ENCODE measurements at places on chromosomes 3 and 15. TPM values are rescaled to one million over a fixed set of nuclear protein-coding genes. Genes with fewer than 3 reads are reported as not detected.

DNA sequence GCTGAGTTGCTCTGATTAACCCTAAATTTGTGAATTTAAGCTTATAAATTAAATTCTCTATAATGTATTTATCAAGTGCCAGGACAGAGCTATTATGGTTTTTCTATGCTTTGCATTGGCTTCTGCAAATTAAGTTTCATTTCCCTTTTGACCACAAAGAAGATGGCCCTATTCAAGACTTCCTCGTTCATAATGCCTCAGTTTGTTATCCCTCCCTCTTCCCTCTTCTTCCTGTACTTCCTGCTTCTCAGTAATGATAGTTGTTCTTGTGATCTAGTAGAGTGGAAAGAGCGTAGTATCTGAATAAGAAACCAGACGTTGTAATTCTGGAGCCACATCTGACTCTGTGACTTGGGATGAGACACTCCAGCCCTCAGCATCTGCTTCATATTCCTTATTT is 118.7 kb downstream of the CACNA1D start:
- H3K27me3 ChIP-seq, result peaks cover 8% of the 10 kb centered on the region
- H3K27ac ChIP-seq, result no peak overlapping the region
- no peak overlapping the region for H3K4me3 ChIP-seq
- H3K4me1 ChIP-seq, result no peaks in the 10 kb centered on the region
- no peaks in the 10 kb centered on the region for H3K36me3 ChIP-seq

GRCh38 chr3:48301020-48301799 is 32.3 kb downstream of the SPINK8 start:
- peaks cover 42% of the 10 kb centered on the region for H3K36me3 ChIP-seq
- peak; percentile 95 for DNase-seq
- peaks cover 39% of the 10 kb centered on the region for H3K4me1 ChIP-seq
- peak within 1 kb of the TSS; percentile 89 for H3K4me3 ChIP-seq
- no peaks in the 10 kb centered on the region for H3K27me3 ChIP-seq

DNA sequence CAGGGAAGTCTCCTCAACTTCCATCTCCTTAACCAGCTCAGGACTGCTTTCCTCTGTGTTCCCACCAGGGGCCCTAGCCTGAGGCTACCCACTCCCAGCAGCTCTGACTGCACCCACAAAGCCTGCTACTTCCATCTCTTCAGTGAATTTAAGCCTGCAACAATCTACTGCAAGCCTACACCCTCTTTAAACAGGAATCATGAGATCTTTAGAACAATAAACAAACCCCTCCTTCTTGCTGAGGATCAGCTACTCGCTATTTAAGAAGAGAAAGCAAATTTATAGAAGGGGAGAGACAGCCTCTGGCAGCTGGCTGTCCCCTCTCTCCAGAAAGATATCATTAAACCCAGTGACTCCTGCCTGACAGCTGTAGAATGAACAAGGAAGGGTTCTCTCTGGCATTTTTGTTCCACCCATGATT is 51.9 kb downstream of the ARHGAP31 start:
- no peaks in the 10 kb centered on the region for H3K36me3 ChIP-seq
- no peaks in the 10 kb centered on the region for H3K27me3 ChIP-seq
- DNase-seq, result no peak
- H3K4me3 ChIP-seq, result no peak overlapping the region

CTXN2 gene
- total RNA-seq, result not detected

DNA sequence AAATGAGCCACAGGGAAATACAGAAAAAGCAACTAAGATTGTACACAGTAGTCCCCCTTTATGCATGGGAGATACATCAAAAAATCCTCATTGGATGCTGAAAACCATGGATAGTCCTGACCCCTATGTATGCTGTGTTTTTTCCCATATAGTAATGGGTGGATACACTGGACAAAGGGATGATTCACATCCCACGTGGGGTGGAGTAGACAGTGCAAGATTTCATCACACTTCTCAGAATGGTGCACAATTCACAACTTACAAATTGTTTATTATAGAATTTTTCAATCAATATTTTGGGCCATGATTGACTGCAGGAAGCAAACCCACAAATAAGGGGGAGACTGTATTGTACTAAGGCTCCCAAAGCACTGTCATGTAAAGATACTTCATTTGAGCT is 224.4 kb upstream of the STRIT1 start:
- H3K27ac ChIP-seq, result no peak overlapping the region
- no peaks in the 10 kb centered on the region for H3K27me3 ChIP-seq
- H3K4me1 ChIP-seq, result no peaks in the 10 kb centered on the region
- H3K4me3 ChIP-seq, result no peak overlapping the region
- DNase-seq, result no peak

DNA sequence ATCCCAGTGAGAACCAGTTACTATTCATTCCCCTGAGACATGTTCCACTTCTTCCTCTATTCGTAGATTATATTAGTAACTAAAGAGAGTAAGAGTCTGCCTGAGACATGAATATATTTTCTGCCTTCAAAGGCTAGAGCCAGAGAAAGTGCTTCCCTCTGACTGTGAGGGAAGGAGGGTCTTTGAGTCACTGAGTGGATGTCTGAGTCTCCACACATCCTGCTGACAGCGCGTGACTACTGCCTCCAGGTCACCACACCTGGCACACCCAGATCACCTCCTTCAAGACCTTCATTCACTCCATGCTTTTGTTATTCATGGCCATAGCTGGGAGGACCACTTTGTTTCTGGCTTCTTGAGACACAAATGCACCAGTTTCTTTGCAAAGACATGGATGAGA is 135.6 kb downstream of the SOX2 start:
- H3K4me3 ChIP-seq, result no peak overlapping the region
- H3K27ac ChIP-seq, result no peak overlapping the region
- H3K4me1 ChIP-seq, result no peaks in the 10 kb centered on the region

GRCh38 chr3:152519376-152519775 is 250.6 kb downstream of the MBNL1 start:
- H3K4me3 ChIP-seq, result no peak overlapping the region
- no peaks in the 10 kb centered on the region for H3K27me3 ChIP-seq
- no peak overlapping the region for H3K27ac ChIP-seq
- no peaks in the 10 kb centered on the region for H3K36me3 ChIP-seq

GRCh38 chr3:70829092-70829491 is 516.7 kb upstream of the MDFIC2 start:
- no peak for DNase-seq
- no peaks in the 10 kb centered on the region for H3K36me3 ChIP-seq
- H3K4me3 ChIP-seq, result no peak overlapping the region
- no peak overlapping the region for H3K27ac ChIP-seq
- no peaks in the 10 kb centered on the region for H3K4me1 ChIP-seq

- no peaks in the 10 kb centered on the region for H3K36me3 ChIP-seq
- no peak overlapping the region for H3K4me3 ChIP-seq
- H3K27me3 ChIP-seq, result peaks cover 14% of the 10 kb centered on the region
- no peaks in the 10 kb centered on the region for H3K4me1 ChIP-seq
These were observed 92.0 kb upstream of the SAMMSON start for GRCh38 chr3:69907554-69907953.

GRCh38 chr3:127135241-127136023 is 57.5 kb upstream of the PRR23E start:
- peaks cover 3% of the 10 kb centered on the region for H3K4me1 ChIP-seq
- no peak overlapping the region for H3K27ac ChIP-seq
- DNase-seq, result peak; percentile 29
- no peaks in the 10 kb centered on the region for H3K36me3 ChIP-seq

DNA sequence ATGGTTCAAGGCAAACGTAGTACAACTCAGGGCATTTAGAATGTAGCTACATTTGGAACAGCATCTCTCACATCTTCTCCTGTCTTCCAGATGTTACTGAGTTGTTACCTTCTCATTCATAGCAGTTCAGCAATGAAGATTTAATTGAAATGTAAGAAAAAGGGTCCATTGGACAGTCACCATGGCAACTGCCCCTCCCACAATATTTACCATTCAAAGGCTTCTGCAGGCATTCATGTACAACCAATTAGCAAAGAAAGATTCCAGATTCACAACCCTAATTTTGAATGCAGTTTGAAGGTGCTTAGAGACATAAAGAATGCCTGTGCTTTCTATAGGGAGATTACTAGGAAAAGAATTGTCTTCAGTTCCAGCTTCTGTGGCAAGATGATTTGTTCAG is 22.2 kb downstream of the SCN11A start:
- peaks cover 4% of the 10 kb centered on the region for H3K4me1 ChIP-seq
- DNase-seq, result no peak
- no peak overlapping the region for H3K4me3 ChIP-seq
- H3K36me3 ChIP-seq, result no peaks in the 10 kb centered on the region

- H3K27ac ChIP-seq, result no peak overlapping the region
- no peaks in the 10 kb centered on the region for H3K4me1 ChIP-seq
- DNase-seq, result no peak
- H3K27me3 ChIP-seq, result peaks cover 49% of the 10 kb centered on the region
- H3K4me3 ChIP-seq, result no peak overlapping the region
These were observed 130.6 kb upstream of the FHIT start for GRCh38 chr3:61381745-61382392.

MUC13 gene
- not detected for total RNA-seq

ZDHHC3 gene
- total RNA-seq, result 39.1 TPM

DNA sequence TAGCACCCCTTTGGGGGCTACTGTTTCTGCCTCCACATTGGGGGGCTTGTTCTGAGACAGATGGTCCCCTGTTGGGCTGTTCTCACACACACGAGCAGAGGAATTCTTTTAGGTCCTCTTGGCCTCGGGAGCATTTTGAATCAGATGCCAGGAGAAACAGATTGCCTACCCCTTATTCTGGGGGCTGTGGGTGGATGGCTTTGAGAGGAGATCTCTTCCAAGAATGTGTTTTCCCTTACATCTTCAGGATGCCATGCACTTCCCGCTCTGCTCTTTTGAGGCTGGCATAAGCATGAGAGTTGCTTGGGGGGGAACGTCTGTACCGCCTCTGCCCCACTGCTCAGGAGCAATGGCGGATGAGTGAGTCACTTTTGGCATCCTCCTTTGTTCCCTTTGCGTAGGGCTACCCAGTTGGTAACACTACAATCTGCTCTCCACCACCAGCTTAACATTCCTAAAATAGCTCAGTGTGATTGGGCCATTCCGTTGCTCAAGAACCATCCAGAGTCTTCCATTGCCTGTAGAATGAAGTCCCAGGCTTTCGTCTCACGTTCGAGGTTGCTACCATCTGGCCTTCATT is 154.4 kb downstream of the RPLP1 start:
- H3K4me1 ChIP-seq, result peaks cover 9% of the 10 kb centered on the region
- H3K27ac ChIP-seq, result no peak overlapping the region
- H3K36me3 ChIP-seq, result no peaks in the 10 kb centered on the region

SLC2A2 gene
- total RNA-seq, result not detected

GRCh38 chr3:145864336-145864735 is 296.6 kb downstream of the PLOD2 start:
- H3K27ac ChIP-seq, result no peak overlapping the region
- H3K36me3 ChIP-seq, result no peaks in the 10 kb centered on the region
- DNase-seq, result no peak
- H3K4me3 ChIP-seq, result no peak overlapping the region

DNA sequence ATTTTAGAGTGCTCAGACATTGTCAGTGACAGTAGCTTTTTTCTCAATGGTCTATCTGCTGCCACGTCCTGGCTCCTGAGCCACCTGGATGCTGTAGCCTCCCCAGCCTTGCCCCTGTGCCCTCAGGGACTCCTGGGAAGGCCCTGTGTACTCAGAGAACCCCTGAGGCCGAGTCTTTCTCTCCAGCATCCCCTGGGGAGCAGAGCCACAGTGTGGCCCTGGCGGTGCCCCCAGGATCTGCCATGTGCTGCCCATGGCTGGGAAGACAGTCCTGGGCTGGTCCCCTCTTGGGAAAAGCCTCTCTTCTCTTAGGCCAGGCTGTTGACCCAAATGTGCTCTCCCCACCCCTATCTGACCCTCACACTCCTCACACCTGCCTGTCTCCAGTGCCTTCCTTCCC is 5.0 kb downstream of the MYD88 start:
- no peaks in the 10 kb centered on the region for H3K27me3 ChIP-seq
- H3K36me3 ChIP-seq, result peaks cover 25% of the 10 kb centered on the region
- no peak overlapping the region for H3K27ac ChIP-seq
- H3K4me1 ChIP-seq, result peaks cover 35% of the 10 kb centered on the region

GRCh38 chr3:157752956-157753786 is 250.0 kb upstream of the VEPH1 start:
- no peak overlapping the region for H3K4me3 ChIP-seq
- H3K27me3 ChIP-seq, result no peaks in the 10 kb centered on the region
- H3K4me1 ChIP-seq, result no peaks in the 10 kb centered on the region
- H3K27ac ChIP-seq, result no peak overlapping the region
- no peaks in the 10 kb centered on the region for H3K36me3 ChIP-seq

GRCh38 chr15:89118481-89118989 is 30.3 kb downstream of the ABHD2 start:
- H3K27me3 ChIP-seq, result no peaks in the 10 kb centered on the region
- H3K4me1 ChIP-seq, result peaks cover 3% of the 10 kb centered on the region
- DNase-seq, result no peak
- H3K36me3 ChIP-seq, result peaks cover 21% of the 10 kb centered on the region

GRCh38 chr3:72675243-72675642 is 173.0 kb downstream of the SHQ1 start:
- no peak overlapping the region for H3K4me3 ChIP-seq
- no peak for DNase-seq
- H3K27me3 ChIP-seq, result no peaks in the 10 kb centered on the region
- H3K4me1 ChIP-seq, result no peaks in the 10 kb centered on the region
- no peak overlapping the region for H3K27ac ChIP-seq

BCHE gene
- not detected for total RNA-seq

ZKSCAN7 gene
- 4.4 TPM for total RNA-seq

- no peak overlapping the region for H3K4me3 ChIP-seq
- H3K27ac ChIP-seq, result no peak overlapping the region
- no peak for DNase-seq
These were observed 34.4 kb upstream of the TBC1D21 start for GRCh38 chr15:73838831-73839426.

DNA sequence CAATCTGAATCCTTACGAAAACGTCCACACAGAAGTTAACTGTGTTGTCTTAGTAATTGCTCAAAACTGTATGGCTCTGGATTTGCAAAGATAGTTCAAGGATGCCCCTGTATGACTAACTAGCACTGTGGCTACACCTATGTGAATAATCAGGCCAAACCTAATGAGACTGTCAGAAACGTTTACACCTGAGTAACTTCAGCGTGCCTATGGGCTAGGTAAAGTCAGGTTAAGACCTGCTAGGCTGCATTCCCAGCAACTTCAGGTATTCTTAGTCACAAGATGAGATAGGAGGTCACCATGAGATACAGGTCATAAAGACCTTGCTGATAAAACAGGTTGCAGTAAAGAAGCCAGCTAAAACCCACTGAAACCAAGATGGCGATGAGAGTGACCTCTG is 87.8 kb upstream of the PLXND1 start:
- H3K27me3 ChIP-seq, result no peaks in the 10 kb centered on the region
- peaks cover 7% of the 10 kb centered on the region for H3K4me1 ChIP-seq
- no peak for DNase-seq
- no peak overlapping the region for H3K27ac ChIP-seq
- H3K36me3 ChIP-seq, result peaks cover 27% of the 10 kb centered on the region

HGD gene
- total RNA-seq, result 0.35 TPM

GRCh38 chr3:42891042-42891441 is 14.9 kb upstream of the ZNF662 start:
- DNase-seq, result no peak
- H3K27ac ChIP-seq, result no peak overlapping the region
- no peaks in the 10 kb centered on the region for H3K36me3 ChIP-seq
- H3K27me3 ChIP-seq, result peaks cover 18% of the 10 kb centered on the region
- H3K4me1 ChIP-seq, result peaks cover 13% of the 10 kb centered on the region

RAB5A gene
- total RNA-seq, result 54.2 TPM

GRCh38 chr3:31377045-31377642 is 155.6 kb upstream of the STT3B start:
- peak; percentile 13 for DNase-seq
- peaks cover 8% of the 10 kb centered on the region for H3K4me1 ChIP-seq
- no peak overlapping the region for H3K4me3 ChIP-seq
- H3K36me3 ChIP-seq, result no peaks in the 10 kb centered on the region
- no peaks in the 10 kb centered on the region for H3K27me3 ChIP-seq

CYP11A1 gene
- 0.30 TPM for total RNA-seq

- peaks cover 46% of the 10 kb centered on the region for H3K4me1 ChIP-seq
- H3K27me3 ChIP-seq, result no peaks in the 10 kb centered on the region
- H3K27ac ChIP-seq, result no peak overlapping the region
- H3K4me3 ChIP-seq, result no peak overlapping the region
These were observed 59.2 kb downstream of the LIPC start for GRCh38 chr15:58490888-58491473.

ZNF770 gene
- 74.5 TPM for total RNA-seq

ITIH1 gene
- total RNA-seq, result not detected

COLQ gene
- 0.74 TPM for total RNA-seq
